Stimulated activated CD8-positive, alpha-beta memory T cell treated with anti-CD3 and anti-CD28 coated beads, Interleukin-4, amount 100 ng/mL, for 48 hours (primary cell): ENCODE measurements at places on chromosomes 13 and 19.

- DNase-seq: peak; percentile 50
Measured at GRCh38 chr19:50003810-50004419, 21.3 kb downstream of the VRK3 start.

GRCh38 chr13:30711375-30711774 lies 24.0 kb upstream of the ALOX5AP start:
- no peak for DNase-seq

GRCh38 chr13:77351315-77351714 lies 24.4 kb upstream of the MYCBP2 start:
- no peak for DNase-seq

GRCh38 chr13:67235265-67235664 lies 5.1 kb upstream of the PCDH9 start:
- DNase-seq: no peak

GRCh38 chr13:47142105-47142504 lies 245.3 kb upstream of the HTR2A start:
- DNase-seq: no peak

- no peak for DNase-seq
Measured at GRCh38 chr13:55788548-55788947, 1352.2 kb upstream of the PRR20A start.

- peak; percentile 67 for DNase-seq
Measured at GRCh38 chr13:114151565-114152284, 19.3 kb upstream of the RASA3 start.

- peak; percentile 80 for DNase-seq
Measured at GRCh38 chr19:9205501-9206113, 13.8 kb downstream of the OR7D4 start.

- DNase-seq: no peak
Measured at GRCh38 chr13:76512721-76513145, 373.5 kb downstream of the KCTD12 start.
